Vagina (tissue), 2 donors: ENCODE measurements at places on chromosomes 1 and 21.

DNA sequence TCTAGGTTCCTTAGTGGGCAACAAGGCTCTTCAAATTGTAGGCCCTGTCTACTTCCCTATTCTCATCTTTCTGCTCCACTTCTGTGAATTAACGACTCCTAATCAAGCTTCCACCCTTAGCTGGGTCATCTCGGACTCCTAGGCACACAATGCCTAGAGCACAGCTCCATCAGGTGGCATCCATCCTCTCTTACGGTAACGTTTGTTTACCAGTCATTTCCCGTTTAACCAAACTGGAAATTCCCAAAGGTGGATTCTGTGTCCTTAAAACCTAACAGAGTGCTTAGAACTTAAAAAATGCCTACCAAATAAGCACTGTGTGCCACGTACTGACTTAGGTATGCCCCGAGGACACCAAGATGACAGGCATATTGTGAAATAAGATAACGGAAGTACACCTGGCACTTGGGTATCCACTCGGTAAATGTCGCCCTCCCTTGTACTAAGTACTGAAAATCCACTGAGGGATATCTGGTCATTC, 1.5 kb downstream of the PARP1 start:
- DNase-seq = no peak

GRCh38 chr1:205978676-205979075, 24.5 kb downstream of the RAB7B start:
- no peak for DNase-seq

DNA sequence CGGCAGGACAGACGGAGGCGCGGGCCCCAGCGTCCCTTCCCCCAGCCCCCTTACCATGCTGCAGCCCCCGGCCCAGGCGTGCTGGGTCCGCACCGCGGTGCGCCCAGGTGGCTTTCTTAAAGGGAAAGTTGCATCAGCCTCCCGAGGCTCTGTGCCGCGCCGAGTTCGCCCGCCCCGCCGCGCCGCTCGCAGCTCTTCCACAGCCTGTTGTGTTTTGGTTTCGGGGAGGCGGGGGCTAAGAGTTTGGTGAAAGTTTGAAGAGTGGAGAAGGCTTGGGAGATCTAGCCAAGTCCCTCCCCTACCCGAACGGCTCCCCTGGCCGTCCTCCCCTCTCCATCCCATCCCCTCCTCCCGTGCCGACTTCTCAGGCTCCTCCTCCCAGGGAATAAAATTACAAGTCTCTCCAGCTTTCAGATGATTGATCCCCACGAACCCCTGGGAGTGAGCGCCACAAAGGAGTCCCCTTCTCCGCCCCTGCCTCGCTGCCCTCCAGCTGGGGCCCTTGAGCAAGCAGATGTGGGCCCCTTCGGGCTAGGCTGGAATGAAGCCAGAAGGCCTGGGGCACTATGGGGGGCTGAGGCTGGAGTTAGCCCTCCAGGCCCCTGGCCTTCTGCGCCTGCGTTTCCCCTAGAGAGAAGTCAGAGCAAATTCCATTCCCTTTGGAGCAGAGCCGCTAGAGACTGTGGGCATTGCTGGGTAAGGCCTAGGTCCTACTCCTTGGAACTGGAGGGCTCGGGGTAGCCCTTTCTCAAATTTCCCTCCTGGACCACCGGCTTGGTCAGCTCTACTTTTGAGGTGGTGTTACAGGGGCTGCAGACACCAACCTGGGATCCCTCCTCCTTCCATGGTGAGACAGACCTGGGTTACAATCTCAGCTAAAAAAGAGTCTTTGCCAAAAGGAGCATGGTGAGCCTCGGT, at the start of gene SLC6A9:
Gene SLC6A9, minus strand, starts transcription at position 211 of the 918 bp plus-strand sequence. CDS start 7,185 bp downstream, outside the sequence.
- DNase-seq = no peak

GRCh38 chr1:11787251-11787803, 18.4 kb downstream of the MTHFR start:
- no peak for DNase-seq

GRCh38 chr1:210800756-210801155, 333.2 kb downstream of the KCNH1 start:
- no peak for DNase-seq

DNA sequence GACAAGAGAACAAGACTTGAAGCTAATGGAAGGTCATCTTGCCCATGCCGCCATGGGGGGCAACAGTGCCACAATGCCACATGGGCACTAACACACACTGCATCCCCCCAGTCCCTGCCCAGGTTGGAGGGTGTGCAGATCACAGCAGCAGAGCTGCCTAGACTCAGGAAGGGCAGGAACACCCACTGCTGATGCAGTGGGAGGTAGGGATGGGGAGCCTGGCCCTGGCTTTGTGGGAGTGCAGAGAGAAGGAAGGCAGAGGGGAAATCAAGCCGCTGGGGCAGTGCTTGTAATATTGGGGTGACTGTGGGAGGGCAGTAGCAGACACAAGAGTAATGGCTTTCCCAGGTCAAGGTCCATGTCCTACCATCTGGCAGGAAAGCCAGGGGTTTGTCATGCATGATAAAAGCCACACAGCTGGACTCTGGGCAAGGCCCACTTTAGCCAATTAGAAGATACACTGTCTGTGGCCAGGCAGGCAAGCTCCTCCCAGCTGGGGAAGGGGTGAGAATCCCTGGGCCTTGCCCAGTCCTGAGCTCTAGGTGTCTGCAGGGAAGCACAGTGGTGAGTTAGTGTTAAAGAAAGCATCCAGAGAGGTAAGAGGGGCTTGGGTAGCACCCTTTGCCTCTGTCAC, 25.4 kb upstream of the MEF2D start:
- no peak for DNase-seq

DNA sequence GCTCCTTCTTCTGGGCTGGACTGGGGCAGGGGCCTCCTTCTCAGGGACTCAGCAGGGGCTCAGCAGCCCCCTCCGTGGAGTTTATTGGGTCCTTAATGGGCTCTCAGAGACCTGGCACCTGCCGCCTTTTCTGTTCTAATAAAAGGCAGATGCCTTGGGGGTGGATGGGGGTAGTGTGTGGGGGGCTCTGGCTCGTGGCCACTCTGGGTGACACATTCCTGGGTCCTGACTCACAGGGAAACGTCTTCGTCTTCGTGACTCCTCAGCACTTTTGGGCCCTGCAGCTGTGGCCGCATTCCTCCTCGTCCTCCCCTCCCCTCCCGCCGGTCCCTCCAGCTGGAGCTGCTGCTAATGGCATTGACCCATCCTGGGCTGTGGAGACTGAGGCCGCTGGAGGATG, 107.8 kb upstream of the WNT4 start:
- no peak for DNase-seq

DNA sequence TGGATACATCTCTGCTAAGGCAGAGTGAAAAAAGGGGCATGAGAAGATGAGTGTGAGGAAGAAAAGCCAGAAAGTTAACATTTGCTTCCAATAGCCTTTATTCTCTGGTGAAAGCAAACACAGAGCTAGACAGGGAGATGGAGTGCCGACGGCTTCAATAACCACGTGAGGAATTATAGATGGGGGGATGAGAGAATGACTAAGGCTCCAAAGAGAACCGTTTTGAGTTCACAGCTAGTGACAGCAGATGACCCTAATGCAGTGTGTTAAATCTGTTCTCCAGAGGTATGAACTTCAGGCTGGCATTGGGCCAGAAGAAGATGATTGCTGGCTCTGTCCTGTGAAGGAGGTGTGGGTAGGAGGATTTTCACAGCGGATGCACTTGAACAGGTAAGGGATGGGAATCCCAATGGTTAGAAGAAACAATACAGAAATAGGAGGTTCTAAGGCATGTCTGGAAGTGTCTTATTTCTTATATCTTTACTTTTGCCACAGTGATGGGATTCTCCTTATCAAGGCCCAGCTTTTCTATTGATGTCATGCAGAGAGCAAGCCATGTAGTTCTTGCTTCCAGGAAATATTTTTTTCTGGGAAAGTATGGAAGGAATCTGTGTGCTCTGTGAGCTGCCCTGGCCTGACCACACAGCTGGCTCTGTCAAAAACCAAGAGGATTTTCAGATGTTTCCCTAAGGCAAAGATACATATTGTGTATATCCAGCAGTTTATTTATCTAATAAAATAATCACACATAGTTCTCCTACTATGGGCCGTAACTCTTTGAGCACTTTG, 573.8 kb downstream of the LTN1 start:
- no peak for DNase-seq

GRCh38 chr21:27519361-27519760, 552.5 kb upstream of the ADAMTS5 start:
- no peak for DNase-seq

DNA sequence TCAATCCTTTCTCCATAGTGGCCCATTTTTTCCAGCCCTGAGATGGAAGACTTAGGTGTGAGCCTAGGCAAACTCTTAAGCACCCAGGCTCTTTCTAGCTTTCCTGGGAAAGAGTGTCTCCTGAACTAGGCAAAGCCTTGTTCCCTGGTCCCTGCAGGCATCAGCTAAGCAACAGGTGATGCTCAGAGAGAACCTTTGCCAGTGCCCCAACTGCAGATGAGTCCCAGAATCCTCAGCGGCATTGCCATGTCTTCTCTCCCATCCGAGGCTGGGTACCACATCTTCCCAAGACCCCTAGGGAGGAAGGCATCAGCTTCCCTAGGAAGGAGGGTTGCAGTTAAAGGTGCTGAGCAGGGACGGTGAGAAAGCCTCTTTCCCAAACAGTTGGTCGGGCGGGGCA, 8.2 kb upstream of the VSIG8 start:
- DNase-seq = no peak

DNA sequence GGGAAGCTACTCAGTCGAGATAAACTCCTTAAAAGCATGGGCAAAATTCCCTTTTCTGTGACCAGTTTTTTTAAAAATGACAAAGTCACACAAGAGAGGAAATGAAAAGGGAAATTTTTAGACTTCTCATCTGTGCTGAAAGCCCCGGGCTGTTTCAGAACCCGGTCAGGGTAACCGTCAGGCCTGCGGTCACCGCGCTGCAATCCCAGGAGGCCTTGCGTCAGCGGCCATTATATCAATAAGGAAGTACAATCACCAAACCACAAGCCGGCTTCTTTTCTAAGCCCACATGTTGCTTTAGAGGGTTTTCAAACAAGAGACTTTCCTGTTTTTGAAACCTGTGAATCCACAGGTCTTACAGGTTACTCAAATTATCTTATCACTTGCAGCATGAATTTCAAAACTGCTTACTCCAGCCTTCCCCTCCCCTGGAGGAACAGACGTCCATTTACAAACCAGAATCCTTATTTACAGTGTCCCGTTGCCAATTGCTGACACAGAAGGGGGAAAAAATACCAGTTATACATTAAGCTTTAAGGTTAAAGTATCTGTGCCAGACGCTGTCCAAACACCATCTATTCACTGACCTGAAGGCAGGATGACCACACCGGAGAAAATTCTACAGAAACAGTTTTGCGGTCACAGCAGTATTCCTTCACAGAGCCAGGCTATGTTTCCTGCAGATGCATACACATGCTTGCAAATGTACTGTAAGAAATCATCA, 165.3 kb downstream of the TOMM20 start:
- DNase-seq = no peak
